ENCODE measurements at places on chromosomes 13 and 19.

- DNase-seq: no peak
Measured at GRCh38 chr13:78595495-78596398, 7.6 kb downstream of the POU4F1 start.

- no peak for DNase-seq
Measured at GRCh38 chr19:18204394-18205199, 755 bp upstream of the RAB3A start.

- DNase-seq: peak; percentile 52
Measured at GRCh38 chr13:42524487-42525034, 49.4 kb upstream of the TNFSF11 start.

GRCh38 chr13:102678339-102679107 is 16.3 kb downstream of the METTL21C start:
- peak; percentile 12 for DNase-seq

GRCh38 chr13:33868343-33868994 is 50.5 kb downstream of the RFC3 start:
- DNase-seq: no peak

All from fibroblast of gingiva (primary cell).